ENCODE measurements at places on chromosomes 4 and X.

- DNase-seq, result peak; percentile 84
Measured at GRCh38 chrX:17860811-17861488, at the start of gene RAI2. Gene RAI2, minus strand, starts transcription at chrX:17861298. Its CDS starts 59,288 bp downstream, at chrX:17802010.

GRCh38 chrX:13284570-13284969 lies 35.3 kb downstream of the ATXN3L start:
- no peak for DNase-seq

DNA sequence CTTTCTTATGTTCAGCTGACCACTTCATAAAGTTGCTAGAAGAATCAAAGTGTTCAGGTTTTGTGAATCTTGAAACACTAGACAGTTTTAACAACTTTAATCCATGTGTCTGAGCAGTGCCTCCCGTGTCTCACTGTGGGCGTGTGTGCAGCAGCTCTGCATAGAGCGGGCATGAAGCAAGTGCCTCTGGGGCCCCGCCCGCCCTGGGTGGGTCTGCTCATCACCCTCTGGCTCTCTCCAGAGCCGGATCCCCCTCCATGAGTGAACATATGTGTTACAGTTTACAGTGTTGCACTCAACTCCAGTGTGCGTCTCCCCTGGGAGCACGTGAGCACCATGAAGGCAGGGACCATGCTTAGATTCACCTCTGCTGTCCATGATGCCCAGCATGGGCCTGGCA lies 37.6 kb upstream of the CRMP1 start:
- no peak for DNase-seq

- DNase-seq, result no peak
Measured at GRCh38 chr4:169163495-169163894, 107.3 kb downstream of the SH3RF1 start.

GRCh38 chrX:51956441-51956840 lies 63.0 kb downstream of the MAGED1 start:
- DNase-seq, result no peak

DNA sequence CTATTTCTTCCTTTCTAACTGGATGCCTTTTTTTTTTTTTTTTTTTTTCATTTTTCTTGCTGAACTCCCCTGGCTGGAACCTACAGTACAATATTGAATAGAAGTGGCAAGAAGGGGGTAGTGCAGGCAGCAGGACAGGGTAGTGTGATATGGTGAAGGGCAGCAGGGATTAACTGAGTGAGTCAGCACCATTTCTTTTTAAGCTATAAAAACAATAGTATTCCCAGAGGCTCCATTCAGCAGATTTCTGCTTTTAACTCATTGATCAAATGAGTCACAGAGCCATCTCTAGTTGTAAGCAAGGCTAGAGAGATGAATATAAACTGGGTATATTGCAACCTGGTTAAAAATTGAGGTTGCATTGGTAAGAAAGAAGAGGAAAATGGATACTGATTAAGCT lies 53.6 kb upstream of the SETD7 start:
- no peak for DNase-seq

DNA sequence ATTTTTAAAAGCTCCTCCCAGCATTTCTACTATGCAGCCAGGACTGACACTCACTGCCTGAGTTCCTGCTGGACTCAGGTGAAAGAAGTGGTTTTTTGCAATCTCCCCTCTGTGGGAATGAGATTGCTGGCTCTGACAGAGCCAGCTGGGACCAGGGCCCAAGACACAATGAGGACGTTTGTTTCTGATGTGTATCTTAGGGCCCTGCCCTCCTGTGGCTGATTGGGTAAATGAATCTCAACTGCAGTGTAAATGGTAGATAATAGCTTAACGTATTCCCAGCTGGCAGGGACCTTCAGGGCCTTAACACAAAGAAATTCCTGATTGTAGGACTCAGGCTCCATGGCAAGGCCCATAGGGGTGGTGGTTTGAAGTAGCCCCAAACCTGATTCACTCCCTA lies 85.8 kb upstream of the PRPS1 start:
- no peak for DNase-seq

GRCh38 chr4:182492423-182492822 lies 249.2 kb downstream of the TENM3 start:
- no peak for DNase-seq

DNA sequence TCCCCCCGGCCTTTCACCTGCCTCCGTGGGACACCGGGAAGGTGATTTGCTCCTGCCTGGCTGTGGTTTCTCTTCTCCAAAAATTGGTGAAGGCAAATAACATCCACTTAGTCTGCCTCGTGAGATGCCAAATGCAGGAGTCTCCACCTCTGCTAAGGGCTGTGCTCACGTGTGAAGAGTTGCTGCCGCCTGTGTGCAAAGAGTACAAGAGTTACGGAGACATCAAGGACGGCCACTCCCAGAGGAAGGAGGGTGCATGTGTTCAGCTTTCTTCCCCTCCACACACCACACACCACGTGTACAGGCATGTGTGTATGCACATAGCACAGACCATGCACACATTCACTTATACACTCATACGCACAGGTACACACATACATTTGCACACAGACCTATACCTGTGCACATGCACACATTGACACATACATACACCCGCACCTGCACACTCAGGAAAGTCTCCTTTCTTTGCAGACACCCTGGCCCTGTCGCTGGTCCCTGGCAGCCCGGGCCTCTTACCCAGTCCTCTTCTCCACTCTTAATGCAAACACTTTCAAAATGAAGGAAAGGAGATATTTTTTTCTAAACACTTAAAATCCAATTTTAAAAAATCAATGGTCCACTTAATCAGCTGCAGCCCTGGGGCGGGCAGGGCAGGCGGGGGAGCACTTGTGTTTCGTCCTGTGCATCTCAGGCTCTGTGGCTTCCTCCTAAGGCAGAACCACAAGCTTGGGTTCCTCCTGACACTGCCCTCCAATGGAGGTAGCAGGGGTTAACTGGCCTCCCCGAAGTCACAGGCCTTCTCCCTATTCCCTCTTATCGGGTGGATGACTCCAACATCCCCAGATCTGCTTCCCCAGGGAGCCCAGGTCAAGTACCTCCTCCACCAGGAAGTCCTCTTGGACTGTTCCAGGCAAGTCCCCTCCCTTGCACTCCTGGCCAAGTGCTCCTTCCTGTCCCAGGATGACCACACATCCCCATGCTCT lies 103.0 kb downstream of the CPZ start:
- DNase-seq, result no peak

DNA sequence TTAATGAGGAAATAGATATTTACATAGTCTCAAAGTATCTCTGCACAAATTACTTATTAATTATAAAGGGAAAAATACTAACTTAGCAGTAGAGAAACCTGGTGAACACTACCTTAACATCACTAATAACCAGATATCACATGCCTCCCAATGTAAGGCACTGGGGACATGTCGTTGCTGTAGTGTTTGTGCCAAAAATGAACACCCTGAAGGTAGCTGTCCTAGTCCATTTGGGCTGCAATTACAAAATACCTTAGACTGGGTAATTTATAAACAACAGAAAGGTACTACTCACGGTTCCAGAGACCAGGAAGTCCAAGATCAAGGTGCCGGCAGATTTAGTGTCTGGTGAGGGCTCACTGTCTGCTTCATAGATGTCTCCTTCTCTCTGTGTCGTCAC lies 10.7 kb upstream of the MPC1L start:
- DNase-seq, result no peak
